ENCODE measurements at places on chromosomes 12 and 14. TPM values are rescaled to one million over a fixed set of nuclear protein-coding genes. Genes with fewer than 3 reads are reported as not detected.

DNA sequence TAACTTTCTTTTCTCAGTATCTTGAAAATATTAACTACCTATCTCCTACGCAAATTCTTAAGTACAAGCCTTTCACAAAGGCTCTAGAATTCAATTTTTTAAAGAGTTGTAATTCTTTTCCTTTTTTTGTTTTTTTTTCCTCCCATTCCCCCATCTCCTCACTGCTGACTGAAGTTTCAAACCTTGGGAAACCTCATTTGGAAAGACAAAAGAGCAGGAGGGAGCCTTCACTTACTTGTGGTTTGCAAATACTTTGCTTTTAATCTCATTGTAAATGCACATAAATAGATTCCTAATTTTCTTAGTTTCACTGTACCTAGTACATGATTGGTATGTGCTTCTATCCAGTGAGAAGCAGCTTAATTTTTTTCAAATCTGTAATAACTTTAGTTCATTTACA is 15.8 kb upstream of the PTGDR start:
- H3K4me1 ChIP-seq: peaks cover 12% of the 10 kb centered on the region
- H3K27me3 ChIP-seq: peaks cover 7% of the 10 kb centered on the region
- DNase-seq: no peak
- H3K4me3 ChIP-seq: no peak overlapping the region
- H3K27ac ChIP-seq: no peak overlapping the region

GRCh38 chr14:22839159-22839779 is 2.9 kb downstream of the MMP14 start:
- no peak for DNase-seq
- peaks cover 6% of the 10 kb centered on the region for H3K36me3 ChIP-seq
- H3K27me3 ChIP-seq: peaks cover 51% of the 10 kb centered on the region
- no peak overlapping the region for H3K27ac ChIP-seq
- H3K4me3 ChIP-seq: no peak overlapping the region

GRCh38 chr12:38847247-38847646 is 58.1 kb downstream of the CPNE8 start:
- no peak for DNase-seq
- peaks cover 2% of the 10 kb centered on the region for H3K4me1 ChIP-seq
- peaks cover 2% of the 10 kb centered on the region for H3K36me3 ChIP-seq
- H3K27me3 ChIP-seq: no peaks in the 10 kb centered on the region

GRCh38 chr12:3055026-3055703 is 22.0 kb upstream of the TSPAN9 start:
- no peaks in the 10 kb centered on the region for H3K4me1 ChIP-seq
- DNase-seq: no peak
- H3K36me3 ChIP-seq: peaks cover 3% of the 10 kb centered on the region
- peaks cover 45% of the 10 kb centered on the region for H3K27me3 ChIP-seq
- H3K27ac ChIP-seq: peak overlapping the region; percentile 34

- no peaks in the 10 kb centered on the region for H3K4me1 ChIP-seq
- H3K27me3 ChIP-seq: no peaks in the 10 kb centered on the region
- H3K36me3 ChIP-seq: no peaks in the 10 kb centered on the region
- no peak overlapping the region for H3K27ac ChIP-seq
- no peak for DNase-seq
Observed at GRCh38 chr14:29030121-29030520, 263.5 kb downstream of the FOXG1 start.

GRCh38 chr12:117686911-117687377 is 281.8 kb downstream of the KSR2 start:
- no peaks in the 10 kb centered on the region for H3K36me3 ChIP-seq
- H3K27me3 ChIP-seq: peaks cover 16% of the 10 kb centered on the region
- H3K27ac ChIP-seq: no peak overlapping the region
- no peak overlapping the region for H3K4me3 ChIP-seq
- no peak for DNase-seq
- H3K4me1 ChIP-seq: no peaks in the 10 kb centered on the region

DNA sequence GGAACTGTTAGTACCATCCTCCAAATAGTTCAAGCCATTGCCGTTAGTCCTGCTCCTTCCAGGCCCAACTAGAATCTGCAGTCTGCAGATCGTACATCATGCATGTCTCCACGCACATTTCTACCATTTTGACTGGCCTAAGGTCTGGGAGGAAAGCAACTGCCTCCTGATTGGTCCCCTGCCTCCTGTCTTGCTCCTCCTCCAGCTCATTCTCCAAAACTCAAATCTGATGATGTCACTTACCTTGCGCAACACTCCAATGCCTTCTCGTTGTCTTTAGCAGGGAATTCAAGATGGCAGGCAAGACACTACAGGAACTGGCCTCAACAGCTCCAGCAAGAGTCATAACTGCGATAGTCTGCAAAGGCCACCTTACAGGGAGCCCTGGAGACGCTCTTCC is 9.7 kb upstream of the HCAR1 start:
- no peaks in the 10 kb centered on the region for H3K27me3 ChIP-seq
- no peak for DNase-seq
- H3K27ac ChIP-seq: no peak overlapping the region
- H3K4me3 ChIP-seq: no peak overlapping the region

DNA sequence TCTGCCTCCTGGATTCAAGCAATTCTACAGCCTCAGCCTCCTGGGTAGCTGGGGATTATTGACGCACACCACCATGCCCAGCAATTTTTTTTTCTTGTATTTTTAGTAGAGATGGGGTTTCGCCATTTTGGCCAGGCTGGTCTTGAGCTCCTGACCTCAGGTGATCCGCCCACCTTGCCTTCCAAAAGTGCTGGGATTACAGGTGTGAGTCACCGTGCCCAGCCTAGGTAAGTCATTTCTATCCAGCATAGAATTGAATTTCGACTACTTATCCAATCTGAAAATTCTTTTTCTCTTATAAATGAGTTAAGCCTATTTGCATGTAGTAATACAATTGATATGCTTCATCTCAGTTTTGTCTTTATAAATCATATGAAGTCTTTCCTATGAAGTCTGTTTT is 12.9 kb upstream of the NOPCHAP1 start:
- H3K4me3 ChIP-seq: no peak overlapping the region
- no peaks in the 10 kb centered on the region for H3K27me3 ChIP-seq
- H3K4me1 ChIP-seq: no peaks in the 10 kb centered on the region
- no peak for DNase-seq
- no peak overlapping the region for H3K27ac ChIP-seq

GRCh38 chr12:79358716-79359300 is 332.0 kb downstream of the PAWR start:
- no peak overlapping the region for H3K4me3 ChIP-seq
- DNase-seq: no peak
- H3K27me3 ChIP-seq: no peaks in the 10 kb centered on the region
- H3K36me3 ChIP-seq: no peaks in the 10 kb centered on the region
- no peaks in the 10 kb centered on the region for H3K4me1 ChIP-seq
- no peak overlapping the region for H3K27ac ChIP-seq

DNA sequence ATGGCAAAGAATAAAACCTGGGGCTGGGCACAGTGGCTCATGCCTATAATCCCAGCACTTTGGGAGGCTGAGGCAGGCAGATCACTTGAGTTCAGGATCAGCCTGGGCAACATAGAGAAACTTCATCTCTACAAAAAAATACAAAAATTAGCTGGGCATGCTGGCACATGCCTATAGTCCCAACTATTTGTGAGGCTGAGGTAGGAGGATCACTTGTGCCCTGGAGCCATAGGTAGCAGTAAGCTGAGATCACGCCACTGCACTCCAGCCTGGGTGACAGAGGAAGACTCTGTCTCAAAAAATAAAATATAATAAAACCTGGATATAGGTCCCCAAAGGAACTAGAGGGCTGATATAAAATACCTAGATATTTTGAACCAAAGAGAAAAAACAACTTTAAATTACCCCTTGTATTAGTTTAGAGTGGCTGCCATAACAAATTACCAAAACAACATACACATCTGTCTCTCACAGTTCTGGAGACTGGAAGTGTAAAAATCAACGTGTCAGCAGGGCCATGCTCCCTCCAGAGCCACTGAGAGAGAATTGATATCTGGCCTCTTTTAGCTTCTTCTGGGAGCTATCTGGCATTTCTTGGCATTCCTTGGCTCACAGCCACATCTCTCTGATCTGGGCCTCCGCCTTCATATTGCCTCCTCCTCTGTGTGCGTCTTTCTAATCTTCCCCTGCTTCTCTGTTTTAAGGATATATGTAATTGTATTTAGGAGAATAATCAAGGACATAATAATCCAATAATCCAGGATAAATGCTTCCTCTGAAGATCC is 47.9 kb upstream of the ATF7IP start:
- H3K4me3 ChIP-seq: no peak overlapping the region
- H3K27me3 ChIP-seq: no peaks in the 10 kb centered on the region
- DNase-seq: no peak
- H3K36me3 ChIP-seq: peaks cover 2% of the 10 kb centered on the region
- no peak overlapping the region for H3K27ac ChIP-seq

GRCh38 chr12:82383930-82384552 is 25.7 kb downstream of the METTL25 start:
- peaks cover 4% of the 10 kb centered on the region for H3K4me1 ChIP-seq
- H3K36me3 ChIP-seq: peaks cover 2% of the 10 kb centered on the region
- no peaks in the 10 kb centered on the region for H3K27me3 ChIP-seq
- no peak for DNase-seq
- no peak overlapping the region for H3K4me3 ChIP-seq

DNA sequence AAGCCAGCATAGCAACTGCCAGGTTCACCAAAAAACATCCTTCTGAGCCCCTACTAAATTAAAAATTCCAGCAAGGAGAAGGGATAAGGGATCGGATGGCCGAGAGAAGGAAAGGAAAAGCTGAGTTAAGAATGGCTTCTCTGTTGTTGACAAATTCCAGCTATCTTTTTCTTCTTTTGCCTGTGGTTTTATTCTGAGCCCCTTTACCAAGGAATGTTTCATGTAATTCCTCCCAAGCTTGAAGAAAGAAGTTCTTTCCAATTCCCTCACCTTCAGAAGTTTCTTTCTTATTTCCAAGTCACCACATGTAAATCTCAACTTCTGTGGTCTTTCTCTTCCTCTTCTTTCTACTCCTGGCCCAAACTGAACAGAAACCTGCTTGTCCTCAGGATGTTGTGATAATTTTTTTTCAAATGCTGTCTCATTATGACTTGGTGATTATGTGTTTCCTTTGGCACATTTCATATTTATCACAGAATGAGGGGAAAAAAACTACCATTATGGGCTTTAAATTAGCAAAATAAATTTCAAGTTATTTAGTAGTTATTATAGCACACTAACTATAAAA is 40.0 kb downstream of the FGD6 start:
- no peaks in the 10 kb centered on the region for H3K36me3 ChIP-seq
- H3K27ac ChIP-seq: no peak overlapping the region
- H3K4me3 ChIP-seq: no peak overlapping the region
- DNase-seq: no peak
- no peaks in the 10 kb centered on the region for H3K4me1 ChIP-seq

DNA sequence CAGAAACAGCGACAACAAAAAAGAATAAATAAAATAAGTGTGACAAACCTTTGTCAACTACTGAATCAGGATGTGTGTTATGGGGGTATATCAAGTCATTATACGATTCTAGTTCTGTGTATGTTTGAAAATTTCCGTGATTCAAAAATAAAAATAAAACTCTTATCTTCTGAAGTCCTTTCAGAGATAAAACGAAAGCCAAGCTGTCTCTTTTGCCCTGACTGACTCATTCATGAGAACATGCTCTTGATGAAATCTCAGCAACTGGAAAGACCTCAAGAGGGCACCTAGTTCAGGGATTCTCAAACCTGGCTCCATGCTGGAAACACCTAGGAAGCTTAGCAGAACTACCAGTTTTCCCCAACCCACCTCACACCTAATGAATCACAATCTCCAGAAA is 9.2 kb downstream of the FOXN3 start:
- no peak overlapping the region for H3K4me3 ChIP-seq
- H3K4me1 ChIP-seq: peaks cover 27% of the 10 kb centered on the region
- H3K27ac ChIP-seq: no peak overlapping the region
- no peaks in the 10 kb centered on the region for H3K36me3 ChIP-seq
- H3K27me3 ChIP-seq: no peaks in the 10 kb centered on the region

DNA sequence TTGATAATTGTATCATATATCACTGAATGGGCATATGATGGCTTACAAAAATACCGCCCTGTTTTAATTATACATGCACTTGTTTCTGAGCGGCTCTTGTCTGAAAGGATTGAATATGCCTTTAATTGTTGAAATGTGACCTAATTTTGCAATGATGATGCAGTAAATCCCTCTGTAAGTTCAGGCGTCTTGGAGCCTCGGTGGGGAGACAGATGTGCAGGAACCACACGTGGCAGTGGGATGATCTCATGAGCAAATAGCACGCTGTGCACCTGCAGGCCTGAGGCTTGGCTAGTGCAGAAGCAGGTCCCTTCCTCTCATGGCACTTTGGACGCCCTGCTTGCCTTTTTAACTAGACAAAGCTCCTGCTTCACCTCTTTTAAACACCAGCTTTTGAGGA is 49.3 kb upstream of the ASPG start:
- no peak overlapping the region for H3K4me3 ChIP-seq
- H3K36me3 ChIP-seq: peaks cover 4% of the 10 kb centered on the region
- DNase-seq: no peak
- no peak overlapping the region for H3K27ac ChIP-seq
- H3K4me1 ChIP-seq: no peaks in the 10 kb centered on the region

GRCh38 chr12:31236998-31237637 is 88.8 kb downstream of the SINHCAF start:
- peak overlapping the region; percentile 50 for H3K4me3 ChIP-seq
- no peak for DNase-seq
- H3K36me3 ChIP-seq: peaks cover 6% of the 10 kb centered on the region
- H3K27ac ChIP-seq: no peak overlapping the region

DNA sequence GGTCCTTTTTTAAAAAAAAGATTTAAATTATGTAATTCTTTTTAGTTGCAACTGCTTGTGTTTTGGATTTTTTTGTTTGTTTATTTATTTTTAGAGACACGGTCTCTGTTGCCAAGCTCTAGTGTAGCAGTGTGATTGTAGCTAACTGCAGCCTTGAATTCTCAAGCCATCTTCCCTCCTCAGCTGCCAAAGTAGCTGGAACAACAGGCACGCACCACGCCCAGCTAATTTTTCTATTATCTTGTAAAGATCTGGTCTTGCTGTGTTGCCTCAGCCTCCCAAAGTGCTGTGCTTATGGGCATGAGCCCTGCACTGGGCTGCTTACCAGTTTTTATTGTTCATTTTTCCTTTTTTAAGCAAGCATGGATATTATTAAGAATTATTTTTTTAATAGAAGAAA is 10.6 kb upstream of the ART4 start:
- H3K36me3 ChIP-seq: peaks cover 2% of the 10 kb centered on the region
- H3K27me3 ChIP-seq: no peaks in the 10 kb centered on the region
- no peaks in the 10 kb centered on the region for H3K4me1 ChIP-seq
- H3K4me3 ChIP-seq: no peak overlapping the region
- DNase-seq: no peak
- H3K27ac ChIP-seq: no peak overlapping the region

DNA sequence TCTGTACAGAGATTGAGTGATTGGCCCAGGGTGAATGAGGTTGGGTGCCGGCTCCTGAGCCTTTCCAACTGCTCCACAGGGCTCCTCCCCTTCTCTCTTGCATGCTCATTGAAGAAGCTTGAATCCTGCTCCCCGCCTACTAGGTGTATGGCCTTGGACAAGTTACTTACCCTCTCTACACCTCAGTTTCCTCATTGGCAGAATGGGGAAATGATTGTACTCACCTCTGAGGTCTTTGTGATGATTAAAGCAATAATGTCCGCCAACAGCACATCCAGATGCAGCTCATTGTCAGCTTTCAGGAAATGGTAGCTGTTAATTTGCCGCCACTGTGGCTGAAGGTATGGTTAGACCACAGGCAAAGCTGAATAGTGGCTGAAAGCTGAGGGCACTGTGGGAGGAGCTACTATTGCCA is 174.1 kb downstream of the CRADD start:
- peak overlapping the region; percentile 54 for H3K27ac ChIP-seq
- no peaks in the 10 kb centered on the region for H3K27me3 ChIP-seq
- H3K36me3 ChIP-seq: no peaks in the 10 kb centered on the region
- H3K4me3 ChIP-seq: peak overlapping the region; percentile 41
- H3K4me1 ChIP-seq: peaks cover 26% of the 10 kb centered on the region

Gene CD9
- 2.4 TPM for total RNA-seq

Gene OR9K2
- total RNA-seq: not detected

Gene SCN8A
- total RNA-seq: 0.47 TPM

Gene ABCB9
- total RNA-seq: 4.1 TPM

Gene GIT2
- total RNA-seq: 84.9 TPM

Gene GNB3
- 0.26 TPM for total RNA-seq

Measured in T-helper 17 cell (primary cell).